ENCODE measurements at places on chromosomes 2 and 18.
A peak's percentile ranks its signal among the peaks of the same experiment; 100 is the strongest.

GRCh38 chr18:78716022-78716421, 263.6 kb upstream of the SALL3 start:
- no peak for DNase-seq

DNA sequence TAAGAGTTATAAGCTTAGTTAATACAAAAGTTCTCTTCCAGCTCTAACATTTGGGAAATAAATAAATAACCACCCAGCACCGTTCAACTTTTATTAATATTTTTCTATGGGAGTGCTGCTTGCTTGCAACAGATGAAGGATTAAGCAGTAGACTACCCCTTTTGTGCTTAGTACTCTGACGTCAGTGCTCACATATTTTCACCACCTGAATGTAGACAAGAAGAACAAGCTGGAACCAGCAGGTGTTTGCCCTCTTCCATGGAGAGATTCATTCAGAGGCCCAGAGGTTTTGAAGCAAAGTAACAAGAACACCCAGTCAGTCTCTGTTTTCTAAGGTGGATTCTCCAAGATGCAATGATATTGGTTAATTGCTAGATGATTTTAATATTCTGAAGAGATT, 307.1 kb upstream of the PIK3C3 start:
- DNase-seq = no peak

DNA sequence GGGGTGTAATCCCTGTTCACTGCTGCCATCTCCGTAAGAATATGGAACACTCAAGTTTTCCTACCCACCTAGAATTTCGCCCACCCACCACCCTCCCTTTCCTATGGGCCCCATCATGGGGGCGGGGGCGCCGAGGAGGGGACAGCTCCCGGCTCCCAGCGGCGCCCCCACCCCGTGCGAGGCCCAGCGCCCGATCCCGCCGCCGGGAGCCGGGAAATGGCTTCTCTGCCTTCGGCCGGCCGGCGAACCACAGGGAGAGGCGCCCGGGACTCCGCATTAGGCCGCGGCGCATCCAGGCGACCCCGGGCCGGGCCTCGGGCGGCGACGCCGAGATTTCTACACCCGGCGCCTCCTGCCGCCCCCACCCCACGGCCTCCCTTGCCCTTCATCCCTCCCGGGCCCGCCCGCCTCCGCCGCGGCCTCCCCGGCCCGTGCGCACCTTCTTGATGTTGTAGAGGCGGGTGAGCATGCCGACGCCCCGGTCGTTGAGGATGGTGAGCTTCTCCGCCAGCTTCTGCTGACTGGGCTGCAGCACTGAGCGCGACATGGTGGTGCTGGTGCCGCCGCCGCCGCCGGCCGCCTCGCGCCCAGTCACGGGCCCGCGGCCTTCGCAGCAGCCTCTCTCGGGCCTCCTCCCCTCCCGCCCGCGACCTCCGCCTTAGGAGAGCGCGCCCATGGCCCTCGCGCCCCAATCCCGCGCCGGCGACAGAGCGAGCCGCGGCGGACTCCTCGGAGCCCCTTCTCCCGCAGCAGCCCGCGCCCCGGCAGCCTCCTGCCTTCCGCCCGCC, 510 bp downstream of the NCKAP1 start:
- peak; percentile 33 for DNase-seq

DNA sequence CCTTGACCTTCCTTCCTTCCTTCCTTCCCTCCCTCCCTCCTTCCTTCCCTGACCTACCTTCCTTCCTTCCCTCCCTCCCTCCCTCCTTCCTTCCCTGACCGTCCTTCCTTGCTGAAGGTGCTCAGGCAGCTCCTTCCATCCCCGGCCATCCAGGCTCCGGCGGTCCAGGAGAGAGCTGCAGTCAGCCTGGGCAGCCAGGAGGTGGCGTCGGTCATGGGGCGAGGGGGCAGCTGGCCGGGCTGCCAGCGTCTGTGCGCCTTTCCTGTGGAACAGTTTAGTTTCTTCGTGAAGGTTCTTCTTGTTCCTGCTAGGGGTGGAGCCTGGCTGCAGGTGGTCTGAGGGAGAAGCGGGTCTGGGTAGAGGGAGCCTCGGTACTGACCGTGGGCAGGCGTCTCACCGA, 15.7 kb downstream of the GPR35 start:
- DNase-seq = no peak

DNA sequence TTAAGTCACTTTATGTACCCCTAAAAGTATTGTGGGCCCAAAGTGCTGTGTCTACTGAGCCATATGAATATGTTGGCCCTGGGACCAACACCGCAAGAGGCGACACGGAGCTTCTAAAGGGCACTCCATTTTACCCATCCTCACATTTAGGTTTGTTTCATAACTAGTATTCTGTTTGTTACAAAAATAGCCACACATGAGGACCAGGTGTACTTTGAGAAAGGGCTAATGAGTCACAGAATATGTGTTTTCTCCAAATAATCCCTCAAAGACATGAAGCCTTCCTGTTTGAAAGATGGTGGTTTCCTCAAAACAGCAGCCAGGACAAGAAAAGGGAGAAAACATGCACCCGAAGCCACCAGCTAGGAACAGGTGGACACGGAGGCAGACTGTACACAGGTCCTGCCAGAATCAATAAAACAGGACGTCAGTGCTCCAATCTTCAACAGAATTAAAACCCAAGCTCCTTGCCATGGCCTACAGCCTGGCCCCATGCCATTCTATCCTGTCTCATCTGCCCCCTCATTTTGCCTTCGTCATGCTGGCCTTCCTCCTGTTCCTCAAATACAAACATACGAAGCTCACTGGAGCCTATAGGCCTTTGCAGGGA, 21.8 kb upstream of the GRB14 start:
- no peak for DNase-seq

GRCh38 chr2:219864154-219864553, 236.7 kb downstream of the SLC4A3 start:
- no peak for DNase-seq

DNA sequence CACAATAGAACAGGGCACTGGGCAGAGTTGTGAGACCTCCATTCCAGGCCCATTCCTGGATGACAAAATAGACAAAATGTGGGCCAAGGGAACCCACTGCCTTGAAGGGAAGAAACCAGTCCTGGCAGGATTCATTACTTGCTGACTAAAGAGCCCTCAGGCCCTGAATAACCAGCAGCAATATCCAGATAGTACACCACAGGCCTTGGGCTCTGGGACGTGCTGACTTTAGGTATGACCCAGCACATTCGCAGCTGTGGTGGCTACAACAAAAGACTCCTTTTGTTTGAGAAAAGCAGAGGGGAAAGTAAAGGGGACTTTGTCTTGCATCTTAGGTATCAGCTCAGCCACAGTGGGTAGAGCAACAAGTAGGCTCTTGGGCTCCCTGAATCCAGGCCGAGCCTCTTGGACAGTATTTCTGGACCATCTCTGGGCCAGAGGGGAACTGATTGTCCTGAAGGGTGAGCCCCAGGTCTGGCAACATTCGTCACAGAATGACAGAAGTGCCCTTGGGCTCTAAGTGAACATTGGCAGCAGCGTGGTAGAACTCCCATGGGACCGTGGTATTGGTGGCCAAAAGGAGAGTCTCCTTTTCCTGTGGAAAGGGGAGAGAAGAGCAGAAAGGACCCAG, 89.9 kb upstream of the CD226 start:
- no peak for DNase-seq

DNA sequence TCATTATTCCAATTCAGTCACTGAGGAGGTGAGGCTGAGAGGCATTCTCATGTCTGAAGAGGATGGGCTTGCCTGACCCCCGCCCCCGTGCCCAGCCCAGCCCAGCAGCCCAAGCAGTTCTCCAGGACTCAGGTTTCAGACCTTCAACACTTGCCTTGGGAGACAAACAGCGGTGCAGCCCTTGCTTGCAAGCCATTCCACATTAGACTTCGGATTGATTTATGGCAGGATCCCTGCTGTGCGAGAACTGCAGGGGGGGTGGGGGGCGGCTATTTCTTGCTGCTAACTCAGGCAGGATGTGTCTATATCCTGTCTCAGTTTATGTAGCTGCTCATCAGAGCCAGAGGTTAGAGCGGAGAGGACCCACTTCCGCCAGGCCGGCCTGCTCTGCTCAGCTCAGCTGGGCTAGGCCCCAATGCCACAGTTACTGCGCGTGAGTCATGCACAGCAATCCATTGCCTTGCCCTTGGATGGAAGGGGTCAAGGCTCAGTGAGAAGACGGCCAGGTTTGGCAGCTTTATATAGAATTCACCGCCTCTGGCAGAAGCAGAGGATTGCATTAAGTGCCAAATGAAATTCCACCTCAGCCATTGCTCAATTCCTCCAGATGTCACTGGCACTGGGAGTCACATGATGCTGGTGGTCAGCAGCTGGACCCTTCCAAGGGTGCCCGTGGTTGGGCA, 1.8 kb downstream of the GYPC start:
- peak; percentile 47 for DNase-seq

DNA sequence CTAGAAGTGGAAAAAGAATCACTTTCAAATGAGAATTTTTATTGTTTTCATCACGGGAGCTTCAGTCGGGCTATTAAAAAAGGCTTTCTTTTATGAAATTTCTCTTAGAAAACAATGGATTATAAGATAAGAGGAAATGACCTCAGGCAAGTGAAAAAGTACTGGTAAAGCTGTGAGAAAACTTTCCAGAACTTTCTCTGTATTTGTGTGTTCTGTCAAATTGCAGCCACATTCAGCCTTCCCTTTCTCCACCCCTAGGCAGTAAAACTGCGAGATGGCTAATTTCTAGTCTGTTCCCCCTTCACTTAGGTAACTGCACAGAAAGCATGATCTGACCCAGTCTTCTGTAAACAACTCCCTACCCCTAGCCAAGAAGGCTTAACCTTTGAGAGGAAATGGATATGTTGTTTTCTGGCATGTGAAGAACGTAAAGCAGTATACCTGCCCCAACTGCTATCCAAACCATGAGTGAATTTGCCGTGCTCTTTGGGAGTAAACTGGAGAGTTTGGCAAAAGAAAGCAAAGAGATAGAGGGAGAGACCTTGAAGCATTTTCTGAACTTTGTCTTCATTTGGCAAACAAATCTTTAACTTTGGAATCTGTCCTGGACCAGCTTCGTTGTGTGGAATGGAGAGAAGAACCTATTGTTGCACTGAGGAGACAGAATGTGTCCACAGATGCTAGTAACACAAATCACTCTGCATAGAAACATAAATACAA, 105.4 kb downstream of the ETAA1 start:
- no peak for DNase-seq

GRCh38 chr2:134319596-134320254, 65.9 kb downstream of the MGAT5 start:
- DNase-seq = no peak

DNA sequence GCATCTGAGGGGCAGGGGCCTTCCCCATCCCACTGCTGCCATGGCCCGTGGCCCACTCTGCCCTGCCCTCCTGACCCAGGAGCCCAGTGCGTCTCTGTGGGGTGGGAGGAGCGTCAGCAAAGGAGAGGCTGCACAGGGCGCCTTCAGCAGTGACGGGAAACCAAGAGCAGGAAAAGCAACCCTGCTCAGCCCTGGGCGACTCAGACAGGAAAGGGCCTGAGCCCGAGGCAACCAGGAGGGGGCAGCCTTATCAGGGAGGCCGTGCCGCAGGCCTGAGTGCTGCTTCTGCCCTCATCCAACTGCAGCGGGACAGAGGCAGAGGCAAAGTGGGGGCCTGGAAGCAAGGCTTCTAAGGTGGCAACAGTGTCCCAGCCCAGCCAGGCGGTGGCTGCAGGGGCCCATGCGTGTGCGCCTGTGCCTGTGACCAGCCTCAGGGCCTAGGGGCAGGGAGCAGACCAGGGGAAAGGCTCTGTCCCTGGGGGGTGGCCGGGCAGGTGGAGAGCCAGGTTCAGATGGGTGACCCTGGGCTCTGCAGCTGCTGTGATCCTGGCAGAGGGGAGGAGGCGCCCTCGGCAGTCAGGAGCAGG, 23.3 kb upstream of the ALPI start:
- no peak for DNase-seq

GRCh38 chr2:60337142-60337497, 216.3 kb downstream of the BCL11A start:
- no peak for DNase-seq

- no peak for DNase-seq
Observed at GRCh38 chr2:19790291-19790690, 111.5 kb downstream of the TTC32 start.

DNA sequence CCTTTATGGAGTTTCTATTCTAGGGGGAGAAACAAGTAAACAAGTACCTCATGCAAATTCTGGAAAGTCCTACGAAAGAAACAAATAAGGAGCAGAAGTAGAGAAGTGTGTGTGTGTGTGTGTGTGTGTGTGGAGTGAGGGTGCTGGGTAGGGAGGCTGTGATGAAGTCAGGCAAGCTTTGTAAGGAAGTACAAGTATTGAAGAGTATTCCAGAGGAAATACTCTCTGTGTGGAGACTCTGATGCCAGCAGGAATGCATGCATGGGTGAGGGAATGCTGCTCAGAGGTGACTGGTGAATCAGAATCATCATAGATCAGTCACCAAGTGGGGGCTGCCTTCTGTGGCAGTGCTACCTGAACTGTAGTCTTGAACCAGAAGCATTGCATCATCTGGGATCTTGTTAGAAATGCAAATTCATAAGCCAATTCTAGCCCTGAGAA, 34.5 kb downstream of the SLC4A3 start:
- DNase-seq = no peak

DNA sequence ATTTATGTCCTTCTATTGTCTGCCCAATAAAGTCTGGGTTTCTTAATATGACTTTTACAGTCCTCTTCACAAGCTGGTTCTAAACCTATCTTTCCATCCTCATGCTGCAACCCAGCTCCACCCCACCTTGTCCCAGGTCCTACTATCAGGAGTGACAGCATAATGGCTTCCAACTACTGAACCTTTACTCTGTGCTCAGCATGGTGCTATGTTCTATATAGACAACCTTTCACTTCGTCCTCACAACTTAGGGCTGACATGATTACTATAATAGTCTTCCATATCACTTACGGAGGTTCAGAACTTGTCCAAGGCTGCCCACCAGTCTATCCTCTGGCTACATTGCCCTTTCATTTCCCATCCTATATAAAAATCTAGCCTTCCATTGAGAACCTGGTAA, 256.8 kb downstream of the ALK start:
- no peak for DNase-seq

DNA sequence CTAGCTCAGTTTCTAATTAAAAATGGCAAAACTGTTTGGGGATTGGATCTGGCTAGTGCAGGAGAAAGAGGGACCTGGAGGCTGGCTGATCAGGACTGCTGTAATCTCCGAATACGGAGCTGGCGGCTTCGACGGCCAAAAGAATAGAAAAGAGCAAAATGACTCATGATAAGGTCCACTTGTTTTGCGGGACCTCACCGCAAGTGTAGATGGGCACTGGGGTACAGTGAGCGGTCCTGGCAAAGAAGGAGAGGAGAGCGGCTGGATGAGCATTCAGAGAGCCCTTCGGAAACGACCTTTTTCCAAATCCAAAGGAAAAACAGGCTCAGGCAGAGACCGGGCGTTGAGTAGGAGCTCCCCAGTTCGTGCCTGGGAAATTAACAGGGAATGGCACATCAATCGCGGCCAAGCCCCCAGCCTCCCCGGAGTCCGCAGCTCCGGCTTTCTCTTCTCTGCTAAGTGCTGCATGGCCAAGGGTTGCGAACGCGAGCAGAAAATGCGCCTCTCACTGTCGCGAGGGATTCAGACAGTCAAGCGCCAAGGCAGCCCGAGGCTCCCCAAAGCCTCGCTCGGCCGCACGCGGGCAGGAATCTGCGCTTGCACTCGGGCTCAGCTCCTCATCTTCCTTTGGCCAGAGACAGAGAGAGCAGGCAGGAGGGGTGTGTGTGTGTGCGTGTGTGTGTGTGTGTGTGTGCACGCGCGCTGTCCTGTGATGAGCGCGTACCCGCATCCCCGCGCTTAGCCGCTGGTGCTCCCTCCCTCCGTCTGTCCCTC, 1.8 kb downstream of the DCC start:
- no peak for DNase-seq

GRCh38 chr18:22174341-22175145, 5.2 kb downstream of the GATA6 start:
- DNase-seq = no peak

All from activated CD4-positive, alpha-beta T cell treated with anti-CD3 and anti-CD28 coated beads for 4 hours (primary cell).